ENCODE measurements at places on chromosomes 12 and 14. TPM values are rescaled to one million over a fixed set of nuclear protein-coding genes. Genes with fewer than 3 reads are reported as not detected.
A peak's percentile ranks its signal among the peaks of the same experiment; 100 is the strongest.

- peak; percentile 65 for DNase-seq
Measured at GRCh38 chr14:75069121-75069810, at the start of gene ZC2HC1C. ZC2HC1C (plus strand) TSS chr14:75069641; CDS start chr14:75070574, 933 bp downstream.

DNA sequence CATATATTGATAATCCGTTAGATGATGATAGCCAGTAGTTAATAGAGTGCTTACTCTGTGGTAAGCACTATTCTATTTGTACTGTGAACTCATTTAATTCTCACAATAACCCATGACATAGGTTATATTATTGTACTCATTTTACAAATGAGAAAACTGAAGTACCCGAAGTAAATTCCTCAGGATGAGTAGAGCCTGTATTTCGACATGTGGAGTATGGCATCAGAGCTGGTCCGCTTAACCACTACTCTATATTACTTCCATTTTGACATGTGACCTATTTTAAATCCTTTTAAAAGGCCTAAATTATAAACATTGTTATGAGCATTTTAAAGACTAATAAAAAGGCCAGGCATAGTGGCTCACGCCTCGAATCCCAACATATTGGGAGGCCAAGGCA, 8.0 kb upstream of the RAP1B start:
- no peak for DNase-seq

GRCh38 chr14:89165189-89166181, 251.5 kb downstream of the FOXN3 start:
- DNase-seq, result peak; percentile 11

DNA sequence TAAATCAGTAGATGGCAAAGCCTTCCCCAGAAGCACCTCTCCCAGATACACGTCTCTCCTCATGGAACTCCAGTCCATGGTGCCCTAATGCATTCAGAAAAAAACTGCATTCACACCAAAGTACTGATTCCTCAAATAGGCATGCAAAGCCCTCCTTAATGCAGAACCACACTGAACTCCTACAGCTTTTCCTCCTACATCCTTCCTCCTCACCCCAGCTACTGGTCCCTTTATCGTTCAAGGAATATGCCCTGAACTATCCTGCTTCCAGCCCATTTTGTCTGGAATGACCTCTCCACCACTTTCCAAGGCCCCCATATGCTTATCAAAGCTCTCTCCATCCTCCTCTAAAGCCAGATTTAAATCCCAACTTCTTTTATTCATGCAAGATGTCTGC, 21.3 kb downstream of the SMUG1 start:
- no peak for DNase-seq

- DNase-seq, result no peak
Measured at GRCh38 chr12:33825986-33826602, 196.2 kb upstream of the ALG10 start.

GRCh38 chr12:121065345-121065744, 26.3 kb upstream of the OASL start:
- DNase-seq, result no peak

DNA sequence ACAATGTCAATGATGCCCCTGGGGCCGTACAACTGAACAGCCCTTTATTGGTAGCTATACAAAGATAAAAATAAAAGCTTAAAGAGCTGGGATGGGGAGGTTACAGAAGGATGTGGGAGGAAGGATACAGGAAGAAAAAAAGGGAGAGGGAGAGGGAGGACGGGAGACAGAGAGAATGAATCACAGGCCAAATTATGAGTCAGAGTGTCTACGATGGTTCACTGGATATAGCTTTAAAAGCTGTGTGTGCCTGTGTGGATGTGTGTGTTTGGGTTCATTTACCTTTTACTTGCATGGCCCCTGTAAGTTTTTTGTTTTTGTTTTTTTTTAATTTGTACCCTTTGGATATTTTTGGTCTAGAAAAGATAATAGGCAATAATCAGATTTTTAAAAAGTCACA, 111.9 kb downstream of the CCDC60 start:
- no peak for DNase-seq

DNA sequence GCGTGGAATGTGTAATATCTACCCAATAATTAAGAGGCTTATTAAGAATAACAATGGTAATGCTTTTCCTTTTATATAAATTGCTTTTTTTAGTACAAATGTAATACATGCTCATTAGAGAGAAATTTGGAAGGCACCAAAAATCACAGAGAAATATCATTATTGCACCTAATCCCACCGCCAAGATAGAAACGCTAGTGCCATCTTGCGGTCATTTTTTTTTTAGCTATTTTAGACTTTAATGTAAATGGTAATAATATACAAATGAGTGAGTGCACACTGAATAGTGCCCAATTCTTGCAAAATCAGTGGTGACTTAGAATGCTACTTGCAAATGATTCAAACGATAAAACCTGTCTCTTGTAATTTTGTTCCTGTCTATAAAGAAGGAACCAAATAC, 576.8 kb upstream of the TMEM132C start:
- DNase-seq, result no peak

DNA sequence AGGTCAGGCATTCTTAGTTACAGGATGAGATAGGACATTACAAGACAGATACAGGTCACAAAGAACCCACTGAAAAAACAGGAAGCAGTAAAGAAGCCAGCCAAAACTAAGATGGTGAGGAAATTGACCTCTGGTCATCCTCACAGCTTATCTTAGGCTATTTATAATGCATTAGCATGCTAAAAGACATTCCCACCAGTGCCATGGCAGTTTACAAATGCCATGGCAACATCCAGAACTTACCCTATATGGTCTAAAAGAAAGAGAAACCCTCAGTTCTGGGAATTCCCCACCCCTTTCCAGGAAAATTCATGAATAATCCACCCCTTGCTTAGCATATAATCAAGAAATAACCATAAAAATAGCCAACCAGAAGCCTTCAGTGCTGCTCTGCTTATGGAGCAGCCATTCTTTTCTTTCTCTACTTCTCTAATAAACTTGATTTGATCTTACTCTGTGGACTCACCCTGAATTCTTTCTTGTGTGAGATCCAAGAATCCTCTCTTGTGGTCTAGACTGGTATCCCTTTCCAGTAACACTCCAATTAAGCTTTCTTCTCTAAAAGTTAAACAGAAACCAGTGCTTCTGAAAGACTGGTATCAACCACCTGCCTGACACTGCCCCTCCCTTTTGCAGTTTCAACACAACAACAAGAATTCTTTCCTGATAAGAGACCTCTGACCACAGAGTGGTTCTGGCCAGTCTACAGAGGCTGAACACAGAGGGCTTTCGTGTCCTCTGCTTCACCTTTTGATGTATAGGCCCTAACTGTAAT, 86.9 kb downstream of the BCAT1 start:
- DNase-seq, result no peak

DNA sequence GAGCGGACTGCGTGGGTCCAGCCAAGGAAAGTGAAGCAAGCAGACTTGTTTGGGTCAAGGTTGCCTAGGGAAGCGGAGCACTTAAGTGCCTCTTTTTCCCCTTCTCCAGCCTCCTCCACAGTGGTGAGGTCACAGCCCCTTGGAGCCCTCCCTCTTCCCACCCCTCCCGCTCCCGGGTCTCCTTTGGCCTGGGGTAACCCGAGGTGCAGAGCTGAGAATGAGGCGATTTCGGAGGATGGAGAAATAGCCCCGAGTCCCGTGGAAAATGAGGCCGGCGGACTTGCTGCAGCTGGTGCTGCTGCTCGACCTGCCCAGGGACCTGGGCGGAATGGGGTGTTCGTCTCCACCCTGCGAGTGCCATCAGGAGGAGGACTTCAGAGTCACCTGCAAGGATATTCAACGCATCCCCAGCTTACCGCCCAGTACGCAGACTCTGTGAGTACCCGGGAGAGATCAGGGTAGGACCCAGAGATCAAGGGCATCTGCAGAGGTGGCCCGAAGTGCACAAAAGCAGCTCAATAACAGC, at the start of gene TSHR:
TSS of gene TSHR (plus strand) at position 206 of the 526 bp plus-strand sequence. CDS start at position 266, 60 bp downstream.
- DNase-seq, result no peak

GRCh38 chr12:95621725-95622124, 70.4 kb upstream of the USP44 start:
- no peak for DNase-seq

- DNase-seq, result no peak
Measured at GRCh38 chr12:12734561-12735071, 17.4 kb downstream of the CDKN1B start.

GRCh38 chr12:5473076-5473782, 41.3 kb downstream of the NTF3 start:
- DNase-seq, result no peak

- no peak for DNase-seq
Measured at GRCh38 chr14:36057452-36058116, 118.9 kb downstream of the PTCSC3 start.

DNA sequence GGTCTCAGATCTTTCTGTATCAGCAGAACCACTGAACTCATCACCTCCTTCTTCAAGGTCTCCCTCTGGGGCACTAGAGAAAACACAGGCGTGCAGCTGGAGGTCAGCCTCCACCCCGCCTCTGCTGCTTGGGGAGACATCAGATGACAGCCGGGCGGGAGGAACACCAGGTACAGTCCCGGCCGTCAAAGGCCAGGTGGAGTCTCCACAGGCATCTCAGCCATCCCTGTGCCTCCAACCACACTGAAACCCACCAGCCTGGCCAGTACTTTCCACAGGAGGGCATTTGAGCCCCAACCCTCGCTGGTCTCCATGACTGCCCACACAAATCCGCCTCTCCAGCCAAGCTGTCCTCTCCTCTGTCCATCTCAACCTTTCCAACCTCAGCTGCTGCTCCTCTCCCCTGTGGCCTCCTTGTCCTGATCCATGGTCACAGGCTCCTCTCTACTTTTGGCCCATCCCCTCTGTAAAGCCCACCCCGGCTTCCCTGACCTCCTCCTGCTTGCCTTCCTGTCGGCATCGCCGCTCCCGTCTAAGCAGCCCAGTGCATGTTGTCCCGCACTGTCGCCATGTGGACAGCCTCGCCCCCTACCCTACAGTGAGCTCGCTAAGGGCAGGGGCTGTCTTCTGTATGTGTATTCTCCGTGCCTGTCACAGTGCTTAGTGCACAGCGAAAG, 21.4 kb upstream of the FKBP4 start:
- no peak for DNase-seq

DNA sequence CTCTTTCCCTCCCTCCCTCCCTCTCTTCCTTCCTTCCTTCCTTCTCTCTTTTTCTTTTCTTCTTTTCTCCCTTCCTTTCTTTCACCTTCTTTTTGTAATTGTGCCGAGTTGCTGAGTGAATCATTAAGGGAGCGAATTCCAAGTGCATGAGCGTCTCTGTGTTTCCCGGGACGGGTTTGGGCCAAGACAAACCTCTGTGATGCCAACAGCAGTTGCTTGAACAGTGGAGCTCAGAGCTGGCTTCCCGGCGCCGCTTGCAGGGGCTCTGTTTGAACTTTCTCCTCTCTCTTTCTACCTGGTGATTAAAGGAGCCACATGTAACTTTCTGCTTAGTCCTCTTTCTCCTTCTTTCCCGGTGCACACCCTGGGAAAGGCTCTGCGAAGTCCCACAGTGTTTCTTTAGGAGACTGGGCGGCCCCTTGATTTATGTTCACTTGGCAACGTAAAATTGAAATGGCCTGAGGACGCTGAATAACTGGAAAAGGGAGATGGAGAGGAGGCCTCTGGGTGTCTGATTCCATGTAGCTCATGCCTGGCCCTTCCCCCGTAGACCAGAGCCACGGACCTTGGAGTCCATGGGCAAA, 33.7 kb upstream of the MAP1LC3B2 start:
- DNase-seq, result no peak

GRCh38 chr12:54299515-54300224, 1.1 kb downstream of the NFE2 start:
- DNase-seq, result no peak

DNA sequence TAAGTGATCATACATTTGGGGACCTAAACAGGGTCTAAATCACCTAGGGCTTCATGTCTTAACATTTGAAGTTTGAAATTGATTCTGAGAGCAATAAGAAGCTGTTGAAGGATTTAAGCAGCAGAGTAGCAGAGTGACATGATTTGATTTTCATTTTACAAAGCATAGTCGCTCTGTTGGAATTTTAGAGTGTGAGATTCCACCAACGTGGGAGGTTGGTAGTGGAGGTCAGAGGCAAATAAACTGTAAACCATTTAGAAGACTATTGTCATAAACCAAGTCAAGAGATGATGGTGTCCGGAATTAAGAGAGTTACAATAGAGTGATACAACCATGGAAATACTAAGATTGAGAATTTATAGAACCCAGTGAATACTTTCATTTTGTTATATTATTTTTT, 52.7 kb upstream of the ZDHHC17 start:
- DNase-seq, result no peak

DNA sequence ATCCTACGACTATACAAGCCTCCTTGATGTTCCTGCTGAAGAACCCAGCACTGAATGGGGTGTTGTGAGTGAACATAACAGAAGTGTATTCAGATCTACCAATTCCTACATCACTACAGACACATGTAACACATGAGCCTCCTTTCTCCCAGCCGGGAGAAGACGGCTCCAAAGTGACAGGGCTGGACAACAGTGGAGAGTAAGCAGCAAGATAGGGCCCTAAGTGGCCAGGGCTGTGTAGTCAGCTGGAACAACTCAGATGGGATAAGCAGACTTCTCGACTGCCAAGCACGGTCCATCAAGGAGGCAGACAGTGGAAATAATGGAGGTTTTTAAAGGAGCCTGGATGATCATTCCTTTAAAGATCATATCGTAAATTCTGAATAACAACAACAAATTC, 73.5 kb downstream of the TTC7B start:
- no peak for DNase-seq

DNA sequence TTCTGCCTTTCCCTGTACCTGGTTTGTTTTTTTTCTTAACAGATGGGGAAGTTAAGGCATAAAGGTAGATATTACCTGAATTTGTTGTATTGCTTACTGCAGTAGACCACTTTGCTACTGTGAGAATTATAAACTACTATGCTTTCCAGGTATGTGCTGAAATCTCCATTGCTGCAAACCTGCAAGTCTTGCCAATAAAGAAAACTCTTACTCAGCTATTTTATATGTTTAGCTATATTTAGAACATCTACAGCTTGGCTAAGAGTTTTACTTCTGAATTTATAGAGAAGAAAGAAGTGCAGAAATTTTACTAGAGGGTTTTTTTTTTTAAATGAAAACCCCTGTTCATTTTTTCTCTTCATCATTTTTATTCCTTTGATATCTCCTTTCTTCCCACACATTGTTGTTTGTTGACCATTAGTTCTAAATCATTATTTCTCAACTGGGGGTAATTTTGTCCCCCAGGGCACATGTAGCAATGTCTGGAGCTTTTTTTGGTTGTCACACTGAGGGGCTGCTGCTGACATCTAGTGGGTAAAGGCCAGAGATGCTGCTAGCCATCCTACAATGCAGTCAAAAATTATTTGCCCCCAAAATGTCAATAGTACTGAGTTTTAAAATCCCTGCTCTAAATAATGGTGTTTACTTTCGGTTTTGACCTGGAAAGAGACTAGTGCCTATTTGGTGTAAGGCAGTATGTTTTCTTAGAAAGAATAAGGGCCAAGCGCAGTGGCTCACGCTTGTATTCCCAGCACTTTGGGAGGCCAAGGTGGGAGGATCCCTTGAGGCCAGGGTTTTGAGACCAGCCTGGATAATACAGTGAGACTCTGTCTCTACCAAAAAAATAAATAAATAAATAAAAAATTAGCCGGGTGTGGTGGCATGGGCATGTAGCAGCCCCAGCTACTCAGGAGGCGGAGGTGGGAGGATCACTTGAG, 48.6 kb downstream of the PCNX1 start:
- peak; percentile 58 for DNase-seq

Gene TSPAN19
- total RNA-seq, result not detected

Gene RPL6
- 2,432 TPM for total RNA-seq

Gene SPIC
- total RNA-seq, result not detected

Gene PHC1
- total RNA-seq, result 24.4 TPM

Gene IL31
- not detected for total RNA-seq

Gene E2F7
- total RNA-seq, result 9.6 TPM

Gene RAB35
- total RNA-seq, result 41.3 TPM

Gene LRRK2
- total RNA-seq, result not detected

Gene GLT1D1
- not detected for total RNA-seq

Gene FGF6
- not detected for total RNA-seq

Gene LGR5
- total RNA-seq, result not detected

Gene TAS2R50
- total RNA-seq, result 0.36 TPM

Gene VWF
- not detected for total RNA-seq

Gene KRR1
- 83.9 TPM for total RNA-seq

Gene RAD51B
- total RNA-seq, result 47.6 TPM
